ENCODE measurements at places on chromosomes 13 and 19.

- peak; percentile 16 for DNase-seq
These were observed 629 bp upstream of the LRRC63 start for GRCh38 chr13:46211116-46211482.

GRCh38 chr19:48502350-48503018, 9.2 kb downstream of the LMTK3 start:
- no peak for DNase-seq

DNA sequence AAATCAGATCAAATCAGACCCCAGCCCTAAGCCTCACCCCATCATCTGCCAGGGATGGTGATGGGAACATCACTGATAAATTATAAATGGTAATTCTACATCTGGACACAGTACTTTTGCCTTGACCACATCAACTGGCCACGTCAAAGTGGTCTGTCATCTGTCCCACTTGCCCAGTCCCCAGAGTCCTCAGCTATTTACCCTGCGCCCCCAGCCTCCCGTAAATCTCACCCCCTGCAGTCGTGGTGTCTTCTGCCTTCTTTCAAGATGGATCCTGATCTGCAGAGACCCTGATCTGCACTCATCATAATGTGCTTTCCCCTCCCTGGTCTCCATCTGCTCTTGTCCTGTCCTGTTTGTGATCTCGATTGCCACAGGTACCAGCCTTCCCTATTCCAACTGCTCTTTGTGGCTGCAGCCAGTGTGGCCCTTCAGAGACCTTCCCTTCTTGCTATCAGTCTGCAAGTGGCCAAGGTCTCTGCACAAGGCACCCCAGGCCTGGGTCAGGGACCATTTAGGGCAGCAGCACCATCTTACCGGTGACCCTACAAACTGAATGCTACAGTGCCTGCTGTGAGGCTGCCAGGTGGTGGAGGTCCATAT, 26.7 kb upstream of the POP4 start:
- DNase-seq: no peak

GRCh38 chr13:43387880-43388279, 364.5 kb downstream of the DNAJC15 start:
- DNase-seq: no peak

DNA sequence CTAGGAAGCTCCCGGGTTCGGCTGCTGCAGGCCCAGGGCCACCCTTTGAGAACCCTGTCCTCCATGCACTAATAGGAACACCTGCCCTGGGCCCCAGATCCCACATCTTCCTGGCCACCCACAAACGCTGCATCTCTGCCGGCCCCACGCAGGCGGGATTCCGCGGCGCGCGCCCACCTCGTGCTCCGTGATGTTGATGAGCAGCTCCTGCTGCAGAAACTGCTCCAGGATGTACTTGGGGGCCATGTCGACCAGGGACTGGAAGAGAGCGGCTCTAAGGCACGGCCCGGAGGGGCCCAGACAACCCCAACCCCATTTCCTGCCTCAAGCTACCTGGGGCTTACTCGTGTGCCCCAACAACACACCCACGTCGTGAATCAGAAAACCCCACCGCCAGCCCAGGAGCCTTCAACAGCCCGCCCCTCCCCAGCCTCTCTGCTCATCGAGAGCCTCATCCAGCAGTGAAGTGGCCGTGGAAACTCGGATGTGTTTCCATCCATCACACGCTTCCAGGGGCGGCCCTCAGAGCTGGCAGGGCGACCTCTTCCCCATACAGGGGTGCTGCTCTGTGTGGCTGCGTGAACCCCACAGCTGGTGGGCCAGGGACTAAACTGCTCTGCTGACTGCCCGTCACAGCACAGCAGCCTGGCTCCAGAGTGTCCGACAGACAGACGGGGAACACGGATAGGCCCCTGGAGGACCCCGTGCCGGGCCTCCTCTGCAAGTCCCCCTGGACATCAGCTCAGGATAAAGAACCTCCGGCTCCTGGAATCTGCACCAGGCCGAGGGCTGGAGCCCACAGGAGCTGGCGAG, 4.2 kb downstream of the POLR2E start:
- no peak for DNase-seq

DNA sequence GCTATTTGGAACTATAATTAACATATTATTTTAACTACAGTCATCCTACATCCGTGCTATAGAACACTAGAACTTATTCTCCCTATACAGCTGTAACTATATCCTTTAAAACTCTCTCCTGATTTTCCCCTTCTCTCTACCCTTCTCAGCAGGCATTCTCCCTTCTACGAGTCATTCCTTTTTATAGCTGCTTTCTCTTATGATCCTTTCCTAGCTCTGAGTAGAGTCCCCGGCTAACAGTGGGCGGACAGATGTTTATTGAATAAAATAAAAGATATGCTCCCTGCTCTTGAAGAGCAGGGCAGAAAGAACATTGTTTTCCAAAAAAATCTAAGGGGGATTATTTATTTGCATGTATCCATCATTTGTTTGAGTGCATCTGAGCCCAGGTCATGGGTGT, 246.5 kb upstream of the TMTC4 start:
- DNase-seq: no peak

DNA sequence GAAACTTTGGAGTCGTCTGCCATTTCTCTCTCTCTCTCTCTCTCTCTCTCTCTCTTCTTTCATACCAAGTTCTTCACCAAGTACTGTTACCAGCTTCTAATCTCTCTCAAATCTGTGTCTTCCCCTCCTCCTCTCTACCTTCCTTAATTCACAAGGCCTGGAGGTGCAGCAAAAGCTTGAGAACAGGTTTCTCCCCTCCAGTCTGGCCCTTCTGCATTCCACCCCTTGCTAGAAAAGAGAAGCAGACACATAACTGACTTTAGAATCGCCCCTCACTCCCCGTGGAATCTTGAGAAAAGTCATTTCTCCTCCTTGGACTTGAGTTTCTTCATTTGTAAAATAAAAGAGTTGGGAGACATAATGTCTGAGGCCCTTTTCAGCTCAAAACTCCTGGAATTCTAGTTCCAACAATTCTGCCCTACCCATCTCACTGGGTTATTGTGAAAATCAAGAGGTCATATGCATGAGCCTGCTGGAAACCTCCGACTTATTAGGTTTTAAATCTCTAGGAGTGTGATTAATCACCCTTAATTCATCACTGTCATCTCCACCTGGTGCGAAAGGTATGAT, 20.4 kb downstream of the AMER2 start:
- no peak for DNase-seq

DNA sequence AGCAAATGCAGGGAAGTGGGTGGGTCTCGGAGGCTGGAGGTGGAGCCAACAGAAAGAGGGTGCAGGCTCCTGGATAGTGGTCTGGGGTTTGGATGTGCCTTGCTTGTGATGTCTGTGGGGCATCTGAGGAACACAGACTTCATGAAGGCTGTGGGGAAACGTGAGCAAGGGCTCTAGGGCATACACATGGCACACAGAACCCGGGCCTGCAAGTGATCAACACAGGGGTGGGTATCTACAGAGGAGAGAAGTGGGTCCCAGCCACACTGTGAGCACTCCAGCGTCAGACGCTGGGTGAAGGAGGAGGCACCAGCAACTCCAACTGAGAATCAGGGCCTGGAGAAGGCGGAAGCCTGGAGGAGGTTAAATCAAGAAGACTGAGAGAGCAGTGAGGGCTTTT, 5.4 kb upstream of the UBE2M start:
- no peak for DNase-seq

DNA sequence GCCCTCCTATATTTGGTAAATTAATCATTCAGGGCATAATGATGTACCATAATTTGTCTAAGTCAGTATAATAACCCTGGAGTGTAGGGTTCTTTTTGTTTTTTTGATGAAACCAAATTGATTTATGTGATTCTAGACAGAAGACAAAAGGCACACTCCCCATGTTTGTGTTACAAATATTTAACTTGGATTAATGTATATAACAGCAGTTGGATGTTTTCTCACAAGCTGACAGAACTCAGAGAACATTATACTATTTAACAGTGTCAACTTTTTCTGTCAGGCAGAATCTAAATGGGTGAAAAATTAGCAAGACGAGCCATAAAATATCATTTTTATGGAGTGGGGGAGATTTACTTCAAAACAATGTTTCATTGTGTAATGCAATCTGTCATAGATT, 15.2 kb downstream of the CBY2 start:
- DNase-seq: no peak

DNA sequence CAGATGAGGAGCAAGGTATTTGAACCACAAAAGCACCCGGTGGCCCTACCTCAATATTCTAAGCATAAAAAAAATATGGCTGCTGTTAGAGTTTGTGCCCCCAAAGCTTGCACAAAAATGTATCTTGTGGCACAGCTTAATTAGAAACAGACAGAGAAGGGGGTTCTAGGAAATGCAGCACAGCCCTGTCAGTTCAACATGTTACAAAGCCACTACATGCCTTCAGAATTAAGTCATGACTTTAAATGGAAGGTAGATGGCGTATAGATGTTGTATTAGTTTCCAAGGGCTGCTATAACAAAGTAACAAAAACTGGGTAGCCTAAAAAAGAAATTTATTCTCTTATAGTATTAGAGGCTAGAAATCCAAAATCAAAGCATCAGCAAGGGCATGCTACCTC, 703.8 kb downstream of the DIAPH3 start:
- no peak for DNase-seq

GRCh38 chr13:80562433-80563156, 221.7 kb upstream of the SPRY2 start:
- DNase-seq: no peak

DNA sequence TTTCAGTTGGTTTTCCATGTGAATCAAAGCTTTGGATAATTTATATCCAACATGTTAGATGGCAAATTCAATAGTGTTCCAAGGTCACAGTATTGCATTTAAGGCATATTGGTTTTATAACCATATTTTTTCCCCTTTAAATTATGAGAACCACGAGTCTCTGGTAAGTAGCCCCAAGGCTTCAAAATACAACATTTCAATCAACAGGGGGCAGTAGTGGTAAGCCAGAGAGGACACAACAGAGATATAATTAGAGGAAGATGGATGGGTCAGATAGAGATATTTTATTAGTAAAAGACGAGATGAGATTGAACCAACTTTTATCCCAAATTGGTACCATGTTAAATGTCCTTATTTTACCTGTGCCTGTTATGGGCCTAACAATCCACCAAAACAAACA, 53.1 kb downstream of the KL start:
- no peak for DNase-seq

DNA sequence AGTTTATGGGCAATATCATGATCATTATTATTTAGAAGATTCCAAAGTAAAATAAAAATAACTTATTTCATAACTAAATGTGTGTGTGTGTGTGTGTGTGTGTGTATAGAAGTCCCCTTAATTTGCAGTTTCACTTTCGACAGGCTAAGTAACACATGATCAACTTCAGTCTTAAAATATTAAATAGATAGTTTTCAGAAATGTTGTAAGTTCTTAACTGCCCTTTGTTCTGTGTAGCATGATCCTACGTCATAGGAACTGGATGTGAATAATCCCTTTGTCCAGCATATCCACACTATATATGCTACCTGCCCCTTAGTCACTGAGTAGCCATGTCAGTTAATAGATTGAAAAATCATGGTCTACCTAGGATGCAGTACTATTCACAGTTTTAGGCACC, 1863.5 kb upstream of the PCDH20 start:
- no peak for DNase-seq

DNA sequence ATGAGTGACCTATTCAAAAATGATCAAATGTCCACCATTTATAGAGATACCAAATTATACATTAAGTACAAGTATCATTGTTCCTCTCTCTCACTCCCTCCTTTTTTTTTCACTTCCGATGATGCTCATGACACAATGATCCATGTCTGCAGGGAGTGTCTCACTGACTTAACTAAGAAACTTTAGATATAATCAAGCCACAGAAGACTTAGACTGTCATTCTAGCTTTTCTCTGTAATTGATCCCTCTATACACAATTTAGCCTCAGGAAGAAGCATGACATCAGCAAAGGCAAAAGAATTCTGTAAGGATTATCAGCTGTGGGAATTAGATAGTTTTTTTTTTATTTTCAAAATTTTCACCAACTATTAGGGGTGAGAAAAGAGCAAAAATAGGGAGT, 734.9 kb upstream of the PCDH9 start:
- no peak for DNase-seq

GRCh38 chr13:20405691-20406090, 120.0 kb downstream of the CRYL1 start:
- DNase-seq: no peak

DNA sequence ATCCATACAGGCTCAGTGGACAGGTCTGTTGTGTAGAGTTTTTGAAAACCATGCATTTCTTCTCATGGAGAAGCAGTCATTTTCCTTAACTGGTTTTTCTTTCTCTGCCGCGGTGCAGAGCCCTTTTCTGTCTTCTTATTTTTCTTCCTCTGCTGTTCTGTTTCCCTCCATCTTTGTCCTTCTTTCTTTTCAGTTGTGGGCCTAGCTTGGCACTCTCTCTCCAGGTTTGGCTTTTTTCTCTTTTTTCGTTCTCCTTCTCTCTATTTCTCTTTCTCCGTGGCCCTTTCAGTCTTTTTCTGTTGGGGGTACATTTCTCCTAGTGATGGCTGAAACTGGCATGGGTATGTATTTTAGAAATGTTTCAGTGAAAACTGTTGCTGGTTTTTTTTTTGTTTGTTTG, 24.1 kb downstream of the NFIX start:
- no peak for DNase-seq

- DNase-seq: no peak
These were observed 8.7 kb upstream of the GGACT start for GRCh38 chr13:100597253-100597652.

- no peak for DNase-seq
These were observed 118.0 kb downstream of the TSHZ3 start for GRCh38 chr19:31231237-31231636.

GRCh38 chr19:29884466-29884865, 57.6 kb upstream of the URI1 start:
- no peak for DNase-seq

DNA sequence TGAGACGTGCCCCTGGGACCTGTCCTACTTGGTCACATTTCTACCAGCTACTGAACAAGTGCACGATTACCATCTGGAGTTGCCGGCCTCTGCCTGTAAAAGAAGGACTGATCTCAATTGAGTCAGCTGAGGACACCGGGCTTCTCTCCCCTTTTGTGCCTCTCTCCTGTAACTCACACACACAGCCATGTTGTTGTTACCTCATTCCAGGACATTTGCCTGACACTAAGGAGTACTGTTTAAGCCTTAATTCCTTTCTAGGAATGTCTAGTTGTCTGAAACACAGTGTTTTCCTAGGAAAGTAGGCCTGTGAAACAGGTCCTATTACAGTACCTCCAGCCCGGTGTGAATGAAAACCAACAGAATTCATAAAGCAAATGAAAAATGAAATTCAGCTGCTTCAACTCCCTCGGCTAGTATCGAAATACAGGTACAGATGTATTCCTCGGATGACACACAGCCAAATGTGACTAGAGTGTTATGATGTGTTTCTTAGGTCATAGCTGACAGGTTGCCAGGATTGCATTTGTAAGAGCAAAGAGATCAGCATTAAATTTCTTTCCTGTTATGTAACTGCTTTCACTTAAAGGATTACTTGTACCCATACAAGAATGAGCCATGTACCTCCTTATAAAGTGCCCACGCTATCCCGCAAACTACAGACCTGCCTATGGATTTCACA, 152.0 kb upstream of the IRS2 start:
- no peak for DNase-seq

All from T-helper 9 cell (primary cell).